ENCODE measurements at places on chromosomes 12 and 14.
A peak's percentile ranks its signal among the peaks of the same experiment; 100 is the strongest.

- no peak for DNase-seq
Observed at GRCh38 chr12:33724867-33725266, 285.2 kb upstream of the SYT10 start.

- DNase-seq: no peak
Observed at GRCh38 chr14:60008042-60008441, 83.7 kb upstream of the PCNX4 start.

GRCh38 chr14:94401083-94401482, 12.7 kb upstream of the SERPINA1 start:
- no peak for DNase-seq

DNA sequence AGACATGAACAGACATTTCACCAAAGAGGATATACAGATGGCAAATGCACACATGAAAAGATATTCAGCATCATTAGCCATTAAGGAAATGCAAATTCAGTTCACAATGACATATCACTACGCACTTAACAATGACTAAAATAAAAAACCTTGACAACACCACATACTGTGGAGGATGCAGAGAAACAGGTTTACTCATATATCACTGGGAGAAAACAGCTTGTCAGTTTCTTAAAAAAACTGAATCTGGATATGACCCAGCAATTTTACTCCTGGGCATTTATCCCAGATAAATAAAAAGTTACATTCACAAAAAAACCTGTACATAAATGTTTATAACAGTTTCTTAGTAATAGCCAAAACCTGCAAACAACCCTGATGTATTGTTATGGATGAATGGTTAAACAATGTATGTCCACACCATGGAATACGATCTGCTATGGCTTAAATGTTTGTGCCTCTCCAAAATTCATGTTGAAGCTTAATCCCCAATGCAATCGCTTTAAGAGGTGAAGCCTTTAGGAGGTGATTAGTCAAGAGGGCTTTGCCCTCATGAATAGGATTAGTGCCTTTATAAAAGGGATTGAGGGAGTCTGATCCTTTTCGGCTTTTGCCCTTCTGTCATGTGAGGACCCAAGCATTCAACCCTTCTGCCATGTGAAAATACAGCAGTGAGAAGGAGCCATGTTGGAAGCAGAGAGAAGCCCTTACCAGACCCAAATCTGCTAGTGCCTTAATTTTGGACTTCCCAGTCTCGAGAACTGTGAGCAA, 36.0 kb upstream of the PPP4R3A start:
- peak; percentile 2 for DNase-seq

DNA sequence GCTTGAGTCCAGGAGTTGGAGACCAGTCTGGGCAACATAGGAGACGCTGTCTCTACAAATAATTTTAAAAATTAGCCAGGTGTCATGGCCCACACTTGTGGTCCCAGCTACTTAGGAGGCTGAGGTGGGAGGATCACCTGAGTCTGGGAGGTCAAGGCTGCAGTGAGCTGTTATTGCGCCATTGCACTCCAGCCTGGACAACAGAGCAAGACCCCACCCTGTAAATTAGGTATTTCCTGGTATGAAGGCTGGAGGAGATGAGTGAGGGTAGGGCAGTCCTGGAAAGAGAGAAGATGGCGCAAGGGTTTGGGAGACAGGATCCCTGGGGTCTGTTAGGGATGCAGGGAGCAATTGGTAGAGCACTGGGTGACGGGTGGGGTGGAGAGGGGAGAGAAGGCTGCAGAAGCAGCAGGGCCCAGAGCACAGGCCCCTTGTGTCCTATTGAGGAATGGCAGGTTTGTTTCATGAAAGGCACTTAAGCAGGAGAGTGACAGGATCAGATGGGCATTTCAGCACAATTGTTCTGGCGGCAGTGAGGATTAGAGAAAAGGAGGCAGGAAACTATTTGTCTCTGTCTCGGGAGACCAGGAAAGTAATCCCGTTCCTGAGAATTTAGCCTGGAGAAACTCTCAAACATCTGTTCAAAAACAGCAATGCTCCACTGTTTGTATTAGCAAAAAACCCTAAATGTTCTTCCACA, 47.2 kb upstream of the KTN1 start:
- DNase-seq: peak; percentile 15

GRCh38 chr14:52683985-52684520, 11.3 kb downstream of the ERO1A start:
- DNase-seq: no peak

GRCh38 chr14:48193893-48194292, 518.5 kb upstream of the MDGA2 start:
- DNase-seq: peak; percentile 89

GRCh38 chr14:105155681-105156413, 12.7 kb downstream of the JAG2 start:
- DNase-seq: no peak

- DNase-seq: no peak
Observed at GRCh38 chr12:101671157-101671791, 26.2 kb upstream of the CHPT1 start.

GRCh38 chr12:128402486-128403243, 135.7 kb downstream of the TMEM132C start:
- no peak for DNase-seq

DNA sequence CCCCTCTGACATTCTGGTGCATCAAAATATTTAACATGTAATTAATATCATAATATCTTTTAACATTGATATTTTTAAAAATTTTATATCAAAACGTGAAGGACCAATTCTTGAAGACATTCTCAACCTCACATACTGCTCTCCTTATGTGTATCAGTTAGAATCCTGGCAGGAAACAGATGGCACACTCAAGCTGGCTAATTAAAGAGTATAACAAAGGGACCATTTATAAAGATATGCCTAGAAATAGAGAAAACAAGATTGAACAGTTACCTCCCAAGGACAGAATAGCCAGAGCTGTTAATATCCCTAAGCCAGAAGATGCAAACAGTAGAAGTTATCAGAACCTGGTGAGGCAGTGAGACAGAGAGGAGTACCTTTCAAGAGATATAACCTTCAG, 368.7 kb downstream of the NELL2 start:
- no peak for DNase-seq

GRCh38 chr12:123389560-123390351, 5.8 kb downstream of the KMT5A start:
- DNase-seq: peak; percentile 54

- DNase-seq: no peak
Observed at GRCh38 chr12:104657726-104658484, 201.2 kb downstream of the CHST11 start.

GRCh38 chr12:94183708-94184379, 35.5 kb downstream of the PLXNC1 start:
- DNase-seq: peak; percentile 54

GRCh38 chr14:93271111-93271510, 61.7 kb downstream of the BTBD7 start:
- no peak for DNase-seq

DNA sequence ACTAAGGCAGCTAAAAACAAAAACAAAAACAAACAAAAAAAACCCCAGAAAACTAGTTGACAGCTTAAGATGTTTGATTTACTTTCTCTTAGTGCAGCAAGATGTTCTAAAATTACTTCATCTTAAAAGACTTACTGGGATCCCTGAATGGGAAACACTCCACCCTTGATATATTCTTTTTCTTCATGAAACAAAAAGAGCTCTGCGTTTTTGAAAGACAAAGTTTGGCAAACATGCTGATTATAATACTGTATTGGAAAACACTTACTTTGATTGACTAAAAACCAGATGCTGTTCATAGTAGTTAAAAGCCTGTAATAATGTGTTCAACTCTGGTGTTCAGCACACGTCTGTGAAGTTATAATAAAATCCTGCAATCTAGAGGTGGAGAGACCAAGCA, 136.8 kb downstream of the SRGAP1 start:
- no peak for DNase-seq

DNA sequence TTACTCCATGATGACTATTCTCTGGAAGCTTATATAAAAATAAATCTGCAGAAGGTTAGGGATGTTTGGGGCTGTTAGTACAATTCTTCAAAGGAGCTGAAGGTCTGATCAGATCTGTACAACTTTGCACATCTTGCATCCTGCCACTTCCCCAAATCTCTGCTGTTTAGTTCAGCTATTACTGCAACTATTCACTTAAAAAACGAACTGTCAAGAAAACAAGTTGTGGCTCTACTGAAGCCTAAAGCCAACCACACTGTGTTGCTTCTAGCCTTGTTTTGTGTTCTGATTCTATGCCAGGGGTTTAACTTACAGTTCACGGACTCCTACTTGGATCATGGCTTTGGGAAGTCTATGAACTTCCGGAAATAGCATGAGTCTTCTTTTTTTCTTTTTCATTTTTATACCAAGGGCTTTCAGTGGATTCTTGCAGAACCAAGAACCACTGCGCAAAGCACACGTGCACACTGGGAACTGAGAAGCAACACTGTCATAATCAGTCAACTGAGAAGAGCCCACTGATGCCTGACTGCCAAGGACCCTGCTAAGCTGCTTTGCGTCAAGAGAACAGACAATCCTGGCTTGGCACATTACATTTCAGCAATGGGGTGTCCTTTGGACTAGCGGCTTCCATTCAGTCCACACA, 66.3 kb upstream of the EEA1 start:
- DNase-seq: no peak

DNA sequence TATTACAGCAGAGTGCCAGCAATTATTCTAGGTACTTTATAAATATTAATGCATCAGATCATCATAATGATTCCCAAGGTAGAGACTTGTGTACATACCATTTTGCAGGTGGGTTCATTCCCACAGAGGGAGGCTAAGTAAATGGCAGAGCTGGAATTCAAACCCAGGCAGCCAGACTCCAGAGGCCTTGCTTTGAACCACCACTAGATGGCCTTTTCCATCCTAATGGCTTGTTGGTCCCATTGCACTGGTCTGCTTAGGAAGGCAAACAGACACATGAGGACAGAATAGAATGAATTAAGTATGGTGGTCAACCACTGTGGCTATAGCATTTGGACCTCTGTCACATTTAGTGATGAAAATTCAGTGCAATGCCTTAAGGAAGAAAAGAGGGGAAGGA, 158.7 kb downstream of the METTL25 start:
- DNase-seq: peak; percentile 81

GRCh38 chr14:68333262-68333661, 459.6 kb downstream of the ZFP36L1 start:
- no peak for DNase-seq

GRCh38 chr12:93061473-93062419, 132.7 kb upstream of the EEA1 start:
- peak; percentile 57 for DNase-seq
